Breast epithelium (tissue), 4 donors: ENCODE measurements at places on chromosomes 3 and 15. TPM values are rescaled to one million over a fixed set of nuclear protein-coding genes. Genes with fewer than 3 reads are reported as not detected.
A peak's percentile ranks its signal among the peaks of the same experiment; 100 is the strongest.

DNA sequence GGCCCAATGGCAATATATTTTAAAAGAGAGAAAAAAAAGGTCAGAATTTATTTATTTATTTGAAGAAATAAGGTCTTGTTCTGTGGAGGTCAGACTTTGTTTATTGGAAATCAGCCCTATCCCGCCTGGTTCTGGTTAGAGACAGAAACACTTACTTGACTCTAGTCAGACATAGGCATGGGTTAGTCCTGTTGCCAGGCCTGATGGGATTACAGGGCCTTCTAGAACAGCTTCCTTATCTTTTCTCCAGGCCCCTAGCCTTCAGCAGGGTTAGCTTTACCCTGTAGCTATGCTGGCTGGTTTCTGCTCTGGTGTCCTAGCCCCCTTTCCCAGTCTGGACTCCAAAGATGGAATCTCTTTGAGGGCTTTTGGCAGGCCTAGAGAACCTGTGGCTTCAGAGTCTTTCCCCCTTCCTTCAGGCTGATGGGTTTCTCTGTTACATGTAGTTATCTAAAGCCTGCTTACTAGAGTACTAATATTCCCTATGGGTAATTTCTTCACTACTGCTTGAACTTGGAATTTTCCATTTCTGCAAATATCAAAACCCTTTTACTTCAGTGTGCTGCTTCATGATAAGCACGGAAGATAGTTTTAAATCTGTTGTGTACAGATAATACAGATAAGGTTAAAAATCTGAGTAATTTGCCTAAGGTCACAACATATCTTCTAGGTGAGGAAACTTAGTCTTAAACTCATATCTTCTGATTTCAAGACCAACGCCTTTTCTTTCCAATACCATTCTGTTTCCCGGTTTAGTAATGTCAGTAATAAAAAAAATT lies 10.6 kb downstream of the IREB2 start:
- no peak overlapping the region for H3K4me3 ChIP-seq
- peak overlapping the region; percentile 4 for H3K27ac ChIP-seq
- H3K36me3 ChIP-seq = no peaks in the 10 kb centered on the region
- no peak for DNase-seq
- no peaks in the 10 kb centered on the region for H3K4me1 ChIP-seq

DNA sequence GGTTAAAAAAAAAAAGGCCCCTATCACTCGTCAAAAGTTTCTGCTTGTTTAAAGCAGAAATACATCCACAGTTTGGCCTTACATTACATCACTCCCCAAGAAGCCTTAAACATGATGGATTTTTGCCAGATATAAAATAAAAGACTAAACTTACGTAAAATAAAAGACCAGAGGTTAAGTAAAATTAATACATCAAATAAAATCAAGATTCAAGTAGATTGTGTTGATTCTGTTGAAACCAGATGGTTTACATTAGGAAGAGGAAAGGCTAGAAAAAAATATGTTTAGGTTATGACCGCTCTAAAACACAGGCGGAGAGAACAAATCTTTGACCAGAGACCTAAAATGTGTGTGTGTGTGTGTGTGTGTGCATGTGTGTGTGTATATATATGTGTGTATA lies 104.1 kb downstream of the DUT start:
- DNase-seq = no peak
- H3K4me1 ChIP-seq = no peaks in the 10 kb centered on the region
- H3K36me3 ChIP-seq = peaks cover 5% of the 10 kb centered on the region
- no peaks in the 10 kb centered on the region for H3K27me3 ChIP-seq

- no peaks in the 10 kb centered on the region for H3K27me3 ChIP-seq
- H3K4me3 ChIP-seq = peak overlapping the region; percentile 87
- H3K36me3 ChIP-seq = peaks cover 5% of the 10 kb centered on the region
- peaks cover 11% of the 10 kb centered on the region for H3K4me1 ChIP-seq
- no peak for DNase-seq
These were observed 627 bp upstream of the FAM131A start for GRCh38 chr3:184336547-184337398.

DNA sequence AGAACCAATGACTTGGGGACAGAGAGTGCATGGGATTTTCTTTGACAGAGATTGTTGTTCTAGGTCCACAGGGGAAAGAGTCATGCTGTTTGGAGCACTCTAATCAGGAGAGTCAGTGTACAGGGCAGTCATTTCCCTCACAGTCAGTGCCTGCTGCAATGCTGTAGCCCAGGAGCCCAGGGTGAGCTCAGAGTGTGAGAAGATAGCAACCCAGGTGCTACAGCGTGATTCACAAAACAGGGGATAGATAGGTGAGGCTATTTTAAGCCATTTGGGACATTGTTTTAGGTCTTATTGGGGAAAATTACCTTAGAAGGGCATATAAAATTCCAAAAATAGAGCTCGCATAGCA lies 37.3 kb downstream of the LNP1 start:
- DNase-seq = no peak
- H3K27me3 ChIP-seq = no peaks in the 10 kb centered on the region
- H3K4me1 ChIP-seq = no peaks in the 10 kb centered on the region
- no peaks in the 10 kb centered on the region for H3K36me3 ChIP-seq

GRCh38 chr3:28134792-28135375 lies 106.5 kb upstream of the CMC1 start:
- no peak overlapping the region for H3K27ac ChIP-seq
- H3K4me3 ChIP-seq = no peak overlapping the region
- no peak for DNase-seq
- H3K36me3 ChIP-seq = no peaks in the 10 kb centered on the region

- H3K4me3 ChIP-seq = no peak overlapping the region
- H3K27me3 ChIP-seq = no peaks in the 10 kb centered on the region
- no peaks in the 10 kb centered on the region for H3K4me1 ChIP-seq
- no peak for DNase-seq
- peak overlapping the region; percentile 30 for H3K27ac ChIP-seq
These were observed 19.9 kb downstream of the NDUFB4 start for GRCh38 chr3:120615847-120616609.

GRCh38 chr3:56064684-56065083 lies 403.6 kb downstream of the ERC2 start:
- H3K27me3 ChIP-seq = no peaks in the 10 kb centered on the region
- H3K36me3 ChIP-seq = no peaks in the 10 kb centered on the region
- no peaks in the 10 kb centered on the region for H3K4me1 ChIP-seq

DNA sequence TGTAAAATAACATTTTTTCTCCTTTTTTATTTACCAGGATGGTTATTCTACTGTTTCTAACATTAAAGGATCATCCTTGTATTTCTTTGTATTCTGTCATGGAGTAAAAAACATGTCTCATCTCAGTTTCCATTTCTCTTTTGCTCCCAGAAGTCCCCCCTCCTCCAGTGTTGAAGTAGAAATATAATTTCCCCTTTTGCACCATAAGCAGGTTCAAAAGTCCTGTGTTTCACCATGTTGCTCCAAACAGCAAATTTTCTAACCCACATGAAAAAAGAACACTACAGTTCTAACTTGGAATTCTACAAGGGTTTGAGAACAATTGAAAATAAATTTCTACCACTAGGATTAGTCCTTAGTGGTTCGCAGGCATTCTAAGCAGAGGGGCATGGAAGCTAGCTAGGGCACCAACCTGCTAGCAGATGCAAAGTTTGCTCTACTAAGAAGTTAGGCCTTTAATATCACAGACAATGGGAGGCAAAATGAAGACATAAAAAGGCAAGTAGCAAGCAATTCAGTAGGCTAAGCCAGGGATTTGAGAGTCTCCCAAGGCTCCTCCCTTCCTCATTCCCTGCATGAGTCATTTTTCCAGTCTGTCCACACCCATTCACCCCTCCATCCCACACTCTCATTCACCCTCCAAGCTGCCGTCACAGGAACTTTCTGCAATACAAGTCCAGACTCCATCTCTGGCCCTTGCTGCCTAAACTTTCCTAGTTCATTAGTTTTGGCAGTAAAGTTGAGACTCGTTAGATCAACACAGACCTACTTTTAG lies 2.3 kb upstream of the MBNL1 start:
- peaks cover 18% of the 10 kb centered on the region for H3K4me1 ChIP-seq
- H3K36me3 ChIP-seq = no peaks in the 10 kb centered on the region
- H3K27ac ChIP-seq = peak overlapping the region; percentile 99
- no peaks in the 10 kb centered on the region for H3K27me3 ChIP-seq
- peak; percentile 55 for DNase-seq

DNA sequence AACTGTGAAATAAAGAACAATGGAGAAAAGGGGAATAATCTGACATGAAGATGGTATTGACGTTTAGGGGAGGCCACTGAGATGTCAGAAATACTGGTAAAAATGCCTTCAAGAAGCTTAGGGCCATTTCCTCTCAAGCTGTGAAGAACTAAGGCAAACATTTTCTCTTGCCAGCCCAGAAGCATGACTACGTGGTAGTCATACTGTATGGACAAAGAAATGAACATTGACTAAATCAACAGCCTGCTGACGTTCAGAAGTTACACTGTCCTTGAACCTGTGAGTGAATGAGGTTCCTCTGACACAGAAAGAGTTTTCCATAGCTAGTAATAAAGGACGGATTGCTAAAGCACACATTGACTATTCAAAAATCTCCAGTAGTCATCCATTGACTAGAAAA lies 121.0 kb downstream of the P3H2 start:
- H3K27ac ChIP-seq = no peak overlapping the region
- H3K36me3 ChIP-seq = no peaks in the 10 kb centered on the region
- H3K27me3 ChIP-seq = no peaks in the 10 kb centered on the region
- no peak for DNase-seq
- H3K4me3 ChIP-seq = no peak overlapping the region

GRCh38 chr15:92899601-92899947 lies 550 bp upstream of the CHD2 start:
- peak overlapping the region; percentile 97 for H3K27ac ChIP-seq
- peaks cover 4% of the 10 kb centered on the region for H3K4me1 ChIP-seq
- H3K4me3 ChIP-seq = peak overlapping the region; percentile 62
- DNase-seq = no peak

GRCh38 chr3:150787741-150788370 lies 24.9 kb upstream of the SIAH2 start:
- peak; percentile 45 for DNase-seq
- no peaks in the 10 kb centered on the region for H3K27me3 ChIP-seq
- H3K36me3 ChIP-seq = no peaks in the 10 kb centered on the region
- no peaks in the 10 kb centered on the region for H3K4me1 ChIP-seq

GRCh38 chr3:5054098-5054497 lies 68.0 kb upstream of the ARL8B start:
- H3K36me3 ChIP-seq = no peaks in the 10 kb centered on the region
- no peaks in the 10 kb centered on the region for H3K27me3 ChIP-seq
- no peak overlapping the region for H3K27ac ChIP-seq
- no peak overlapping the region for H3K4me3 ChIP-seq

GRCh38 chr15:25394898-25395297 lies 43.9 kb downstream of the UBE3A start:
- H3K4me3 ChIP-seq = no peak overlapping the region
- peaks cover 6% of the 10 kb centered on the region for H3K36me3 ChIP-seq
- H3K4me1 ChIP-seq = no peaks in the 10 kb centered on the region
- H3K27me3 ChIP-seq = no peaks in the 10 kb centered on the region
- DNase-seq = no peak

DNA sequence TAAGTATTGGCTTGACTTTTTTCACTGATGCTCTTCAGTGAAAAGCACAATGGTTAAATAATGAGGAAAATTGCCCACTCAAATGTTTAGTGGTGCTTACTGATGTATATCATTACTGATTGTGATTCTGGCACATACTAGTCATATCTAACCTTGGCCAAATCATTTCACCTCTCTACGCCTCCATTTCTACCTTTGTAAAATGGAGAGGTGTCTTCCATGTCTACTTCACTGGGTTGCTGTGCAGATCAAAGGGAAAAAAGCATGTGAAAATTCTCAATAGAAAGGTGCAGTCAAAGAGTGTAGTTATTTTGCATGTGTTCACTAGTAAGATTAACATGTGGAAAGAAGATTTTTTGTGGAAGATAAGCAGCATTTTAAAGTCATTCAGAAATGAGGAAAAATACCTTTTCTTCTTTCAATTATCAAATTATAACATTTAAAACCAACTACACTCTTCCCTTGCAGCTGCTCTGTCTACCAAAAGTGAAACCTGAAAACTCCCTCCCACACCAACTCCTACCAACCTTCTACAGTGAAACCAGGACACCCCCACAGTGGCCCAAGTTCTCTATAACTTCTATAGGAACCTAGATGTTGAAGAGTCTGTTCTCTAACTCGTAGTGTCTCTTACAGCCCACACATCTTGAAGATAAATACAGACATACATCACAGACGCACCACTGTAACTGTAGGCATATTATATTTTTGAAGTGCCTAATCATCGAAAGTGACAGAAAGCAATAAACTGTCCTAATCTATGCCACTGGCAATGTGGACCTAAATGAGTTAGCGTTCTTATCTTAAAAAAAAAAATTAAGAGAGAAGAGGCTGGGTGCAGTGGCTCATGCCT lies 1.4 kb downstream of the CD200R1 start:
- no peaks in the 10 kb centered on the region for H3K4me1 ChIP-seq
- H3K4me3 ChIP-seq = peak overlapping the region; percentile 13
- DNase-seq = no peak
- no peaks in the 10 kb centered on the region for H3K27me3 ChIP-seq
- H3K27ac ChIP-seq = no peak overlapping the region

GRCh38 chr3:65377637-65378036 lies 661.1 kb downstream of the MAGI1 start:
- no peaks in the 10 kb centered on the region for H3K4me1 ChIP-seq
- no peak overlapping the region for H3K4me3 ChIP-seq
- DNase-seq = no peak
- H3K27ac ChIP-seq = no peak overlapping the region
- H3K36me3 ChIP-seq = peaks cover 4% of the 10 kb centered on the region
- H3K27me3 ChIP-seq = no peaks in the 10 kb centered on the region

- H3K27me3 ChIP-seq = no peaks in the 10 kb centered on the region
- no peaks in the 10 kb centered on the region for H3K36me3 ChIP-seq
- DNase-seq = no peak
- H3K4me1 ChIP-seq = peaks cover 23% of the 10 kb centered on the region
- H3K4me3 ChIP-seq = no peak overlapping the region
These were observed 4.5 kb upstream of the SEMA3B start for GRCh38 chr3:50264383-50264963.

DNA sequence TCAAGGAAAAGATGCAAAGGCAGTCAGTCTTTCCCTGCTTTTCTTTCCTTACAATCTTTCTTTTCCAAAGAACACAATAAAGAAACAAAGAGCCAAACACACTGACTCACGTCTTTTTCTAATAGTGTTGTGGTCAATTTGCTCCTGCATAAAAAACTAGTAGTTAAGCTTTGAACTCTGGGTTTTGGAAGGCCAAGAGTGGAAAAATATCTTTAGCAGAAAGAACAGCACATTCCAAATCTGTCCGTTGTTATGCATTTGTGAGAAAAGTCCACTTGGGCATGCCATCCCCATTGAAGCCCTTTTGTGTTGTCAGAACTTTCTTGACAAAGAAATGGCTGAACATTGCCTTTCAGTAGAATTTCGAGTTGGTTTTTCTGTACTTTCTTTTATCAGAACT lies 18.2 kb downstream of the COL8A1 start:
- no peak overlapping the region for H3K27ac ChIP-seq
- no peak overlapping the region for H3K4me3 ChIP-seq
- DNase-seq = no peak
- H3K4me1 ChIP-seq = no peaks in the 10 kb centered on the region
- no peaks in the 10 kb centered on the region for H3K36me3 ChIP-seq
- no peaks in the 10 kb centered on the region for H3K27me3 ChIP-seq

Gene INKA1
- 4.5 TPM for total RNA-seq

Gene LYZL4
- not detected for total RNA-seq

Gene CIDEC
- 1,697 TPM for total RNA-seq

Gene PAQR9
- total RNA-seq = not detected

Gene CPB1
- 33.8 TPM for total RNA-seq

Gene ETFA
- total RNA-seq = 96.0 TPM

Gene CMSS1
- 35.4 TPM for total RNA-seq

Gene GNAT1
- total RNA-seq = not detected
